ENCODE measurements at places on chromosomes 2 and 18.

DNA sequence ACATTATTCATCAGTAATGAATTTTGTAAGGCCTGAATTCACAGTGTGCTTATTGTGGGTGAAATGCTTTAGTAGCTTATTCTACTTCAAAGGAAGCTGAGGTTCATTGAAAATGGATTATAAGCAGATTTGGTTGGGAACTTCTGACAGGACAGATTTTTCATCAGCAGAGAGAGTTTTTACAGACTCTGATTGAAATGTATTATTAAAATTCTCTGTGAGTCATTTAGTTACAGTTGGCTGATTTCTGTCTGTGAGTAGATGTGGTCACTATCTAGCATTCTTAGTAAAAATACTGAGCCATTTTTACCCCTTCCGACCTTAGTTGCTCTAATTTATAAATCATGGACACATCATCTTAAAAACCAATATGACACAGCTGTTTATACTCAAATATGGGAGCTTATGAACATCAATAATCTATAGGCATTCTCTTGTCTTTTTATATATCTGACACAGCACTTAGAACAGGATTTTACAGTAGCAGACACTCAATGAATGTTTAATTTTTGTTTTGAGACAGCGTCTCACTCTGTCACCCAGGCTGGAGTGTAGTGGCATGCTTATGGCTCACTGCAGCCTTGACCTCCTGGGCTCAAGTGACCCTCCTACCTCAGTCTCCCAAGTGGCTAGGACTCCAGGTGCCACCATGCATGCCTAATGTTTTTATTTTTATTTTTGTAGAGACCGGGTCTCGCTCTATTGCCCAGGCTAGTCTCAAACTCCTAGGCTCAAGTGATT lies 239.6 kb downstream of the BABAM2 start:
- H3K27me3 ChIP-seq = no peaks in the 10 kb centered on the region
- H3K27ac ChIP-seq = no peak overlapping the region
- peaks cover 22% of the 10 kb centered on the region for H3K4me1 ChIP-seq
- no peak for DNase-seq

DNA sequence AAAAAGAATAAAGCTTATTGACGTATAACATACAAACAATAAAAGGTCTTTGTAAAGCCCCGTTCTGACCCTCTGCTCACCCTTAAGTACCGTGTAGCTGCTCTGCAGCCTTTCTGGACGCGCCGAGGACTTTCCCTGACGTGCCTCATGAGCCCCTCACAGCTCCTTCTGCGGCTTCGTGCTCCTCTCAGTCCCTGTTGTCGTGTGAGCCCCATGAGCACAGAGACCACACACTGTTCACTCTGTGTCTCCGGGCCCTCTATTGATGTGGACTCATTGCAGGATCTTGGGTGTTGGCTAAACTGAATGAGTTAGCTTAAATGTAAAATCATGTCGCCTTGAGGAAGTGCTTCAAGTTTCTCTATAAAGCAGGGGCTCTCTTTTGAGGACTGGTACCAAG lies 43.6 kb upstream of the INHBB start:
- no peaks in the 10 kb centered on the region for H3K27me3 ChIP-seq
- no peak overlapping the region for H3K27ac ChIP-seq
- no peak for DNase-seq
- H3K4me1 ChIP-seq = peaks cover 24% of the 10 kb centered on the region
- no peak overlapping the region for H3K4me3 ChIP-seq
- H3K36me3 ChIP-seq = peaks cover 51% of the 10 kb centered on the region

- no peaks in the 10 kb centered on the region for H3K36me3 ChIP-seq
- H3K27me3 ChIP-seq = no peaks in the 10 kb centered on the region
- H3K27ac ChIP-seq = no peak overlapping the region
- DNase-seq = no peak
These were observed 233.7 kb downstream of the PRKCE start for GRCh38 chr2:45885171-45885621.

- DNase-seq = no peak
- no peak overlapping the region for H3K27ac ChIP-seq
- H3K4me1 ChIP-seq = no peaks in the 10 kb centered on the region
- no peaks in the 10 kb centered on the region for H3K27me3 ChIP-seq
- H3K36me3 ChIP-seq = no peaks in the 10 kb centered on the region
- H3K4me3 ChIP-seq = no peak overlapping the region
These were observed 353.9 kb upstream of the SPHKAP start for GRCh38 chr2:228535396-228535795.

DNA sequence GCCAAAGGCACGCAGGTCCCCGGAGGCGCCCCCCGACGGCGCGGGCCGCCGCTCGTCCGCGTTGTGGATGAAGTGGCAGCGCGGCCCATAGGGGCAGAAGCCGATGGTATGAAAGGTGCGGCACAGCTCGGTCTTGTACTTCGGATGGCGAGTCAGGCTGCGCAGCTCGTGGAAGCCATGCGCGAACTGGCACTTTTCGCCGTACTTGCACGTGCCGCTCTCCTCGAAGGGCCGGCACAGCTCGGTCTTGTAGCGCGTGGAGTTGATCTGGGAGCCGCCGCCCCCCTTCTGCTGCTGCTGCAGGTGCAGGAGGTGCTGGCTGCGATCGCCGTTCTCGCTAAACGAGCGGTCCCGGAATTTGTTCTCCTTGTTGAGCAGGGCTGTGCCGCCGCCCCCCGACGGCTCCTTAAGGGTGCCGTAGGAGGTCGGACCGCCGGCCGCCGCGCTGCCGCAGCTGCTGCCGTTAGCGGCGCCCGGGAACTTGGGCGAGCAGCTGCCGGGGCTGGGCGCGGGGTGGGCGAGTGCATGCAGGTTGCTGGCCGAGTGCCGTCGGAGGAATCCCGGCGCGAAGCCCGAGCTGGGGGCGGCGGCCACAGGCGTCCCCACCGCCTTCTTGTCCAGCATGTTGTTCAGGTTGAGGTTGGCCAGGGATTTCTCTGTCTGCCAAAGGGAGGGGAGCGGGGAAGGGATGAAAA lies 1.2 kb downstream of the ZFP36L2 start:
- peak overlapping the region; percentile 94 for H3K4me3 ChIP-seq
- peaks cover 81% of the 10 kb centered on the region for H3K4me1 ChIP-seq
- peaks cover 38% of the 10 kb centered on the region for H3K36me3 ChIP-seq
- peaks cover 4% of the 10 kb centered on the region for H3K27me3 ChIP-seq
- peak overlapping the region; percentile 99 for H3K27ac ChIP-seq

DNA sequence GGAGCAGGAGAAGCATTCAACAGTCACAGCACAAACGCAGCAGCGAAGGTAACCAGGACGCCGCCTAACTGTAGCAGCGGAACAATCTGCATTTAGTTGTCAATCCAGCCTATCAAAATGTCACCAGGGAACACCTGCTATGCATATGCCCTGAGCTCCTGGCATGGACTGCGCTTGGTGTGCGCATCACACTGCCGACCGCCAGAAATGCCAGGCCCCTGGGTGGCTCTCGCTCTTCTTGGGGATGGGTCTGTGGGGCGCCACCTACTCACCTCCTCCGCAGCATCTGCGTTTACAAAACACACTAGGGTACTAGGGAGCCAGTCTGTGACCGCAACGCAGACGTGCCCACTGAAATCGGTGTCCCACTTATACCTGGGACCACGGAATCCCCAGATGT lies 31.7 kb downstream of the ZNF516 start:
- H3K4me1 ChIP-seq = peaks cover 40% of the 10 kb centered on the region
- no peaks in the 10 kb centered on the region for H3K27me3 ChIP-seq
- H3K27ac ChIP-seq = no peak overlapping the region
- peaks cover 18% of the 10 kb centered on the region for H3K36me3 ChIP-seq
- no peak for DNase-seq

- H3K4me3 ChIP-seq = no peak overlapping the region
- no peak for DNase-seq
These were observed 115.1 kb upstream of the FAM136A start for GRCh38 chr2:70417011-70417410.

DNA sequence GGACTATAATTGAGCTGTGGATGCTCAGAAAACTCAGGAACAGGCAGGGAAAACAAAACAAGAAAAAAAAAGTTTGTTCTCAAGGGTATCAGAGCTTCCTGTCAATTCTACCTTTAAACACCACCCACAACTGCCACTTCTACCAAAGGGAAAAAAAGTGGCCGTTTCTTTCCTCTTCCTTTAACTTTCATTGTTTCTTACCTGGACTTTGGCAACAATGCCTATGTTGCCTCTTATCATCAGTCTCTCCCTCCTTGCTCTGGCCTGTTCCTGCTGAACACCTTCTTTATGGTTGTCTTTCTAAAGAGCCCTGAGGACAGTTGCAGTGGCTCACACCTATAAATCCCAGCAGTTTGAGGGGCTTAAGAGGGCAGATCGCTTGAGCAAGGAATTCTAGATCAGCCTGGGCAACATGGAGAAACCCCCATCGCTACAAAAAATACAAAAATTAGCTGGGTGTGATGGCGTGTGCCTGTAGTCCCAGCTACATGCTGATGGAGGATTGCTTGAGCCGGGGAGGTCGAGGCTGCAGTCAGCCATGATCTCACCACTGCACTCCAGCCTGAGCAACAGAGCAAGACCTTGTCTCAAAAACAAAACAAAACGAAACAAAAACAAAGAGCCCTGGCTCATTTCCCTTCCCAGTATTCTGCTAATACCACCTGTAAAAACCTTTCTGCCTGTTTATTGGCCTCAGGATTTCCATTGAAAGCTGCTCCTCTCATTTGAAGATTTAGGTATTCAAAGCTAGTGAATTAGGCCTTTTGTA lies 18.0 kb upstream of the NR4A2 start:
- H3K4me1 ChIP-seq = peaks cover 9% of the 10 kb centered on the region
- H3K27ac ChIP-seq = no peak overlapping the region
- no peaks in the 10 kb centered on the region for H3K36me3 ChIP-seq

GRCh38 chr2:217270485-217271121 lies 410.7 kb upstream of the TNP1 start:
- no peak overlapping the region for H3K27ac ChIP-seq
- H3K36me3 ChIP-seq = no peaks in the 10 kb centered on the region
- no peak for DNase-seq
- no peaks in the 10 kb centered on the region for H3K4me1 ChIP-seq
- H3K27me3 ChIP-seq = peaks cover 66% of the 10 kb centered on the region
- H3K4me3 ChIP-seq = no peak overlapping the region

GRCh38 chr2:139946690-139947089 lies 1166.5 kb upstream of the NXPH2 start:
- no peak overlapping the region for H3K27ac ChIP-seq
- no peaks in the 10 kb centered on the region for H3K27me3 ChIP-seq
- no peak overlapping the region for H3K4me3 ChIP-seq
- no peak for DNase-seq

GRCh38 chr18:34651586-34652369 lies 58.3 kb upstream of the DTNA start:
- no peaks in the 10 kb centered on the region for H3K27me3 ChIP-seq
- no peak overlapping the region for H3K4me3 ChIP-seq
- no peak for DNase-seq
- no peaks in the 10 kb centered on the region for H3K36me3 ChIP-seq
- H3K27ac ChIP-seq = no peak overlapping the region

- H3K4me3 ChIP-seq = no peak overlapping the region
- DNase-seq = no peak
- no peaks in the 10 kb centered on the region for H3K27me3 ChIP-seq
- H3K36me3 ChIP-seq = no peaks in the 10 kb centered on the region
- H3K4me1 ChIP-seq = peaks cover 8% of the 10 kb centered on the region
These were observed 28.3 kb downstream of the MCFD2 start for GRCh38 chr2:46887028-46887885.

- no peak overlapping the region for H3K27ac ChIP-seq
- H3K36me3 ChIP-seq = no peaks in the 10 kb centered on the region
- no peaks in the 10 kb centered on the region for H3K27me3 ChIP-seq
- no peaks in the 10 kb centered on the region for H3K4me1 ChIP-seq
These were observed 237.3 kb downstream of the PID1 start for GRCh38 chr2:229033816-229034215.

DNA sequence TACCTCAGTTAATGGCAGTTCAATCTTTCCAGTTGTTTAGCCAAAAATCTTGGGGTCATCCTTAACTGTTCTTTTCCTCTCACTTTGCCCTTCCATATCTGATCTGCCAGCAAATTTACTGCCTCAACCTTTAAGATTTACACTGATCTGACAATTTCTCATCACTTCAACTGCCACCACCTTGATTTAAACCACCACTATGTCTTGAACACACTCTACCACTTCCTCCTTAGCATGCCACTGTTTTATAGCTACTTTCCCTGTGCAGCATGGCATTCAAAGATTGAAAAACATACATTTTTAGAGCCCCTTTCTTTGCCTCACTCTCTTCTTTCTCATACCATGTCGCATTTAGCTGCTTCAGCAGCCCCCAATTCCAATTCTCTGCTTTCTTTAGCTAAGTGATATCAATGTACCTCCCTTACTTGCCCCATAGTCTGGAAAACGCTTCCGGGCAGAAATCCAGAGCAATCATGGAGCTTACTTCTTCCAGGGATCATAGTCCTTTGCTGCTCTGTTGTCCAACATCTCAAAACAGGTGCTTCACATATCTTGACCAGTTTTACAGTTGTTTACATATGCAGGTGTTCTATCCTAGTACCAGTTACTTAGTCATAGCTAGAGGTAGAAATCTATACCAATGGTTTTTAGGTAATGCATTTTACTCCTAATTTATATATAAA lies 10.9 kb downstream of the PGAP1 start:
- H3K4me1 ChIP-seq = peaks cover 13% of the 10 kb centered on the region
- H3K36me3 ChIP-seq = peaks cover 7% of the 10 kb centered on the region
- no peak overlapping the region for H3K27ac ChIP-seq
- DNase-seq = no peak
- no peak overlapping the region for H3K4me3 ChIP-seq

GRCh38 chr2:20568501-20569463 lies 82.1 kb downstream of the HS1BP3 start:
- no peak for DNase-seq
- no peak overlapping the region for H3K27ac ChIP-seq
- H3K36me3 ChIP-seq = no peaks in the 10 kb centered on the region
- no peak overlapping the region for H3K4me3 ChIP-seq

- H3K4me3 ChIP-seq = peak overlapping the region; percentile 59
- peaks cover 38% of the 10 kb centered on the region for H3K36me3 ChIP-seq
- H3K27ac ChIP-seq = peak overlapping the region; percentile 93
- H3K4me1 ChIP-seq = peaks cover 46% of the 10 kb centered on the region
- no peak for DNase-seq
- no peaks in the 10 kb centered on the region for H3K27me3 ChIP-seq
These were observed 19.5 kb upstream of the WIPF1 start for GRCh38 chr2:174617120-174617519.

- H3K27ac ChIP-seq = no peak overlapping the region
- H3K4me1 ChIP-seq = no peaks in the 10 kb centered on the region
- no peak overlapping the region for H3K4me3 ChIP-seq
- no peaks in the 10 kb centered on the region for H3K36me3 ChIP-seq
- DNase-seq = no peak
These were observed 116.1 kb downstream of the TWIST2 start for GRCh38 chr2:238963971-238964328.
